GDM1 (cell line): ENCODE measurements at places on chromosomes 12 and 14.

GRCh38 chr14:88668448-88669116, 105.7 kb downstream of the ZC3H14 start:
- DNase-seq = no peak

DNA sequence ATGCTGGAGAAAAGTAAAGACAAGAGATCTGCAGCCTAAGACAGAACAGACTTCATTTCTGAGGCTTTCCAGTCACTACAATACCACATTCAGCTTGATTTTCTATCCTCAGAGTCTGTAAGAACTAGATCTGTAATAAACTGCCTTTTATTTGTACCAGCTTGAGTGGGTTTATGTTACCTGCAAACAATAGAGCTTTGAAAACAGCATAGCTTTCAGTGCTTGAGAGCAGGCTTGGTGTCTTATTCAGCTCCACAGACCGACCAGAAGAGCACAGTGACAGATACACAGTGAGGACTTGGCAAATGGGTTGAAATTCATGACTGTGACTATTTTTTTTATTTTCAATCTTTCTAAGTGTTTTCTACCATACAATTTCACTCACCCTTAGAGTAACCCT, 207.8 kb upstream of the OTX2 start:
- no peak for DNase-seq

GRCh38 chr14:96231056-96231455, 25.0 kb upstream of the BDKRB1 start:
- no peak for DNase-seq

- no peak for DNase-seq
Observed at GRCh38 chr12:131831635-131832041, 3.4 kb downstream of the MMP17 start.

GRCh38 chr14:89217891-89218290, 199.1 kb downstream of the FOXN3 start:
- DNase-seq = no peak

- no peak for DNase-seq
Observed at GRCh38 chr14:96173636-96174475, 30.8 kb upstream of the BDKRB2 start.

DNA sequence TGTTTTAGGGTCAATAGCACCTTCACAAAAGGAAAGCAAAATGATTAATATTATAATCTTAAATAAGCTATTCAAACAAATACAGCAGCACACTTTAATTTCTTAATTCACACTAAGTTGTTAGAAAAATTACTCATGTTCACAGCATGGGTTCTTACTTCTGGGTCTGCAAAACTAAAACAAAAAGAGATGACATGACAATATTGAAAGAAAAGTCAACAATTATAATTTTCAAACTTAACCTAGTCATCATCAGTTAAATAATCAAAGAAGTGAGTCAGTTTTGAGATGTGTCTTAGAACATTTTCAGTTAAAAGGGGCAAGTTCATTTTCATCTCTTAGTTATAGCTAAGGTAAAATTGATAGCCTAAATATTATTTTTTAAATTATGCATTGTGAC, 47.7 kb upstream of the RMST start:
- DNase-seq = no peak

DNA sequence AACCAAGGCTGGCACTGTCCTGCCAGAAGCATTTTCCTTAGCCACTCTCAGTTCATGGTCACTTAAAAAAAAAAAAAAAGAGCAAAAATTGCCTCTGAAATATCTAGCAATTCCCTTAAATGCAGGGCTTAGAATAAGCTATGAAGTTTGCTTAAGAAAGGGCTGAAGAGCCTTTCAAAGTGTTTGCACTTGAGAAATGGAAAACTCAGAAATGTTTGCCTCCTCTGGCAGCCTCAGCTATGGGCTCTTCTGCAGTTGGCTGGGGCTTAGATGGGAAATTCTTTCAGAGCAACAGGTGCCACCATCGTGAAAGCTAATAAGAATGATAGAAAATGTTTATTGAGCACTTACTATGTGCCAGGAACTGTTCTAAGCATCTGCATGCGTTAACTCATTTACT, 48.5 kb upstream of the TSPAN11 start:
- DNase-seq = no peak

- no peak for DNase-seq
Observed at GRCh38 chr12:46071335-46071734, 81.0 kb upstream of the SCAF11 start.

DNA sequence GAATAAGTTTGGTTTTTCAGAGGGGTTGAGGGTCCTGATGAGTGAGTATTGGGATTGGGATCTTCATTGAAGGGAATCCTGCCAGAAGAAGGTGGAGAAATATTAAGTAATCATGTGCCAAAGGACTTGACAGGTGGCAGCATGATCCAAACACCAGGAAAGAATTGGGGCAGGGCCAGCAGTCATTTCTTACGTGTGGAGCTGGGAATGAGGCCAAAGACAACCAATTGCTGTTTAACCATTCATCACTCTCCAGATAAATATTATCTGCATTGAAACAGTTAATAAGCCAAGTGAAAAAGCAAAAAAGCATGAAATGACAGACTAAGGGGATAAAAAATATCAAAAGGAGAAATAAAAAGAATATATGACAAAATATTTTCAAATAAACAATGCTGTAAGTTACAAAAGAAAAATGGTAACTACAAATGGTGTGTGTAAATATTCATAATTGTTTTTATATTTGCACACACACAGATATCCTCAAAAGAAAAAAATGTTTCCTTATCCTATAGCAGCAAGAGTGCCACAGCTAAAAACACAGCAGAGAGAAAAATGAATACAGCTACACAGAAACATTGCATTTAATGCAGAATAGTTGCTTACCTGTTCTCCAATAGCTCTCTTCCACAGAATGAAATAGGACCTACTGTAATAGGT, 26.2 kb downstream of the C2CD5 start:
- no peak for DNase-seq

DNA sequence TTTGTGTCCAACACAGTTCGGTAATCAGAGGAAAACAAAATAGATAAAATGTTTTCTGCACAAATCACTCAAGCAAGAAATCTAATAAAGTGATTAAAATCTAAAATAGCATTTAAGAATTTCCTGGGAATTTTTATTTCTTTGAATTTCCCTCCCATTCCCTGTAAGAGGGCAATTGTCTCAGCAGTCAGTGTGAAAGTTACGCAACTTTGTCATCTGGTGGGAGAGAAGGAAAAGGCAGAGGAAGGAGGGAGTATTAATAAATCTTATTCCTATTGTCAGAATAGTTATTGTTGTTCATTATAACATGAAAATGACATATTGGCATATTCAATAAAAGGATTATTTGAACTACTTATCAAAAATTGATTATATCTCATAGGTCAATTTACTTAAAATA, 464.9 kb downstream of the PRKD1 start:
- DNase-seq = no peak

DNA sequence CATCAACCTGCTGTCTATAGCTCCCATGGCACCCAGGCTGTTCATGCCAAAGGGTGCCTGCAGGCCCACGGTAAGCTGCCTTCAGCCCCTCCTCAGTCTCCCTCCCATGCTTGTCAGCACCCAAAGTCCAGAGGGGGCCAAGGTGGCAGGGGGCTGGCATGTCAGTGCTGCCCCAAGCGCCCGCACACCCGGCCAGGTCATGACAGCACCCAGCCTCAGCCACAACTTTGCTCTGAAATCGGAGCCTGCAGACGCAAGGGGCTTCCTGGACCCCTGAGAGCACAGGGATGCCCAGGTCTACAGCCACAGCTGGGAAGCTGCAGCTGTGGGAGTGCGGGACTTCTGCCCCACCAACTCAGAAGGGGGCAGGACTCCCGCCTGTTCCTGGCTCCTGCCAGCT, 28.5 kb upstream of the PAPLN start:
- DNase-seq = no peak
